ENCODE measurements at places on chromosomes 6 and 20.

DNA sequence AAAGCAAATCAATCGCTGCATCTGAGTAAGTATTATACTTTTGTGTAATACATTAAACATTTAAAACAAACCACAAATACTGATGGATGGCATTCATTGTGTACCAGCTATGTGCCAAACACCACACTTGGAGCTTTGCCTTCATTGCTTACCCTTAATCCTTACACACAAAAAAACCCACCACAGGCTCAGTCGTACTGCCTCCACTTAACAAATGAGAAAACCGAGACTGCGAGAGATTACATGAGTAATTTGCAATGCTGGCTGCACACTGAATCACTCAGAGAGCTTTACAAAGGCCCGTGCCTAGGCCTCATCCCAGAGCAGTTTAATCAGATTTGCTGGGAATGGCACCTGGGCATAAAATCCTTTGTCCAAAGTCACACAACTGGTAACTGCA lies 130.5 kb downstream of the EDN1 start:
- peak; percentile 70 for DNase-seq

DNA sequence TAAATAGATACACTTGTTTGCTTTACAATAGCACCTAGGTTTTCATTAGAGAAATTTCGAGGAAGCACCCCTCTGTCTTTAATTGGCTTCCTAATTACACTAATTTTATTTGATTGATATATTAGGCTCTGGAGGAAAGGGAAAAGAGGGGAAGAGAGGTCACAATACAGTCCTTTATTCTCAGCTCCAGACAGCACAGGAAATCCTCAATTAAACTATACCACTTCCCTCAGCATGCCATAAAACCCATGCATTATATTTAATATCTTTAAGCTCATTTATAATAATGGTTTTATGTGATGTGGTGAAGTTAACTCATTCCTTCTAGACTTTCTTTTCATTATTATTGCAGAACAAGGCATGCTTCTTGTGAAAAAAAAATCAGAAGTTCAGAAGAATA lies 17.7 kb upstream of the PDE7B start:
- no peak for DNase-seq

DNA sequence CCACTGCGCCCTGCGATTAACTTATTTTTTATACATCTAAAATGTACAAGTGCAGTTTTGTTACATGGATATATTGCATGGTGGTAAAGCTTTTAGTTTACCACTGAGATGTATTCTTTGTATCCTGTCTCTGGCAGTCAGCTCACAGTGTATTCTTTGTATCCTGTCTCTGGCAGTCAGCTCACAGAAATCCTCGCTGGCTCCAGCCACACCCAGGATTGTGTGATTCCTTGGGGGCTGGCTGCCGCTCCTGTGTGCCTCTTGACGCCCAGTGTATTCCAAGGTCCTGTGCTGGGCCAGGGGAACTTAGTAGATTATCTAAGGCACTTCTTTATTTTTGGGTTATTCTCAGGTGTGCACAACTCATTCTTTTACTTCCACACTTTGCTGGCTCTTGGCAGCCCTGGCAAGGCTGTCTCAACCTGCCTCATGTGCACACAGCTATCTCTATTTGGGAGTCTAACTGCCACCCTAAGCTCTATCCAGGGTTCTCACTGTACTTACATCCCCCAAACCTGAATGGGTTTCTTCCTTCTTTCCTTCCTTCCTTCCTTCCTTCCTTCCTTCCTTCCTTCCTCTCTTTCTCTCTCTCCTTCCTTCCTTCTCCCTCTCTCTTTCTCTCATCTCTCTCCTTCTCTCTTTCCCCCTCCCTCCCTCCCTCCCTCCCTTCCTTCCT lies 12.4 kb upstream of the RNF24 start:
- DNase-seq: peak; percentile 34

- DNase-seq: no peak
Measured at GRCh38 chr20:2920473-2920872, 47.2 kb downstream of the PTPRA start.

- no peak for DNase-seq
Measured at GRCh38 chr20:17911927-17912326, 56.7 kb downstream of the SNX5 start.

DNA sequence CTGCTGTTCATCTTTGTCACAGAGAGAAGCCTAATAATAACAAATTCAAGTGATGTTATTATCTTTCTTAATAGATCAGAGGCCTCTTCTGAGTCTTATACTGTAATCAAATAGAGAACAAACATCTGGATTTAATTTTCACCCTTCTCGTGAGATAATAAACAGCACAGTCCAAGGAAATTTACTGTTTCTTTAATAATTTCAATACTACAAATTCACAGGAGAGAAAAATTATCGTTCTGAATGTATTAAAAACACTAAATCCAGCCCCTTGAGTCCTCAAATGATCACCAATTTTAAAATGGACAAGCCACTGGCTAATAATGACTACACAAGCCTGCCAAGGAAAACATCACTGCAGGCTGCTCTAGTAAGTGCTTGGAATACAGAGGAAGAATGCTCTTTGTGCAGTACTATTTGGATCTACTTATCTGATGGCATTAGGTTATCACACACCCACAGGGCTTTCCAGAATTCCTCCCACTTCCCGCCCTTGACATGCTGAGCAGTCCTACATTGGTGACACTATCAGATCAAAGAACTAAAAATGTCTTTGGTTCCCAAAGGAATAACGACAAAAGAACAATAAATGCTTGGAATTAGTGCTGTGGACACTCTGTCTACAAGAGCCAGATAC lies 38.1 kb downstream of the SYNE1 start:
- no peak for DNase-seq

- DNase-seq: no peak
Measured at GRCh38 chr20:45218636-45219035, 2.5 kb upstream of the SEMG2 start.

- DNase-seq: peak; percentile 49
Measured at GRCh38 chr6:55276745-55277530, 50.3 kb upstream of the GFRAL start.

DNA sequence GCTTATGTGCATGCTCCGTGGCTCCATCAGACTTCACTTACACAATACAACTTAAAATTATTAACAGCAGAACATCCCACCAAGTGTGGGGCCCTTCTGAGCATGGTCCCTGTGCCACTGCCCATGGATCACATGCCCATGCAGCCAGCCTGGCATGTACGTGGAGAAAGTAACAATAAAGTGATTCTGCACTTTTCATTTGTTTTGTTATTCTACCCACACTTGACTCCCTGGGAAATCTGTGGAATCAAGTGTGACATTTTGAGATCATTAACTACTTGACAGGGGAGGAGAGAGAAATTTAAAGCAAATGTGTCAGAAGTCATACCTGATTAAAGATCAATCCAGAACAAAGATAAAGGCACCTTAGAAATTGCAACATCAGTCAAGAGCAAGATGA lies 112.0 kb downstream of the ISM1 start:
- no peak for DNase-seq

DNA sequence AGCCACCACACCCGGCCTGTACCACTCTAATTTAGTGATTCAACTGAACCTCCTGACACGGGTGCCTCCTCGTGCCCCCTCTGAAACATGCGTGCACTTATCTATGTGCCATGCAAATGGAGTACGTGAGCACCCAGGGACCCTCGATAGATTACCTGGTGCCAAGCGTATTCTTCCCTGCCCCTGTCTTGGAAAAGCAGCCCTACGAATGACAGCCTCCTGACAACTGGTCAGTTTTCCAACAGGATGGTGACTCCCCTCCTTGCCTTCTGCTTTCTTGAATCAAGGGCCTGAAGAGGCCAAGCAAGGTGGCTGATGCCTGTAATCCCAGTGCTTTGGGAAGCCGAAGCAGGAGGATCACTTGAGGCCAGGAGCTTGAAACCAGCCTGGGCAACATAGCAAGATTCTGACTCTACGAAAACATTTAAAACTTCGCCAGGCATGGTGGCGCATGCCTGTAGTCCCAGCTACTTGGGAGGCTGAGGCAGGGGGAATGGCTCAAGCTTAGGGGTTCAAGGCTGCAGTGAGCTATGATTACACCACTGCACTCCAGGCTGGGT lies 25.4 kb upstream of the SYNJ2 start:
- no peak for DNase-seq

DNA sequence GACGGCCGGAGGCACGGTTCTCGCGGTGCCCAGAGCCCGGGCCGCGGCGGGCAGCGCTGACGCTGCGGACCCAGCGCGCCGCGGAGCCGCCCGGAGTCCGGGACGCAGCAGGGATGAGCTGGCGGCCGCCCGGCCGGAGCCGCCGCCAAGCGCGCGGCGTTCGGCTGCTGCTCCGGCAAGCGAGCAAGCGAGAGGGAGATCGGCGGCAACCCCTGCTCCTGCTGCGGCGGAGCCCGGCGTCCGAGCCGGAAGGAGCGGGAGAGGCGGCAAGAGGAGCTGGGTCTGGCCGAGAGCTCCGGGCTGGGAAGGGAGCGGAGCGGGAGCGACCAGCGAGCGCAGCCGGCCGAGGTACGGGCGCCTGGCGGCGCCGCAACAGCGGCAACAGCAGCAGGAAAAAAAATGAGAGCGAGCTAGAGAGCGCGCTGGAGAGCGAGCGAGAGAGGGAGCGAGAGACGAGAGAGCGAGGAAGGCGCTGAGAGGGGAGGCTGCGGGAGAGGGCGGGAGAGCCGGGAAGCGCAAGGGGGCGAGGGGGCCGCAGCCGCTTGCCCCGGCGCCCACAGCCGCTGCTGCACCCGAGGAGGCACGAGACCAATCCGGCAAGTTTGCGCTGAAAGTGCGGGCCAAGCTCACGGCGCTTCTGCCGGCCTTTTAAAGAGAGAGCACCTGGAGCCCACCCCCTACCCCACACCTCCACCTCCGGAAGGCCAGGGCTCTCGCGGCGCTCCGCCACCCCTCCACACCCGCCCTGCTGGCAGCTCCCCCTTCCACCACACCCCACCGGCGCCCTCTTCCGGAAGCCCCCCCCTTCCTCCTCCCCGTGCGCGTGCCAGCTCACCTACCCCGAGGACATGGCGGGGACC lies 496 bp downstream of the GRM4 start:
- DNase-seq: peak; percentile 26

GRCh38 chr20:47016068-47016664 lies 121.5 kb downstream of the EYA2 start:
- DNase-seq: no peak

DNA sequence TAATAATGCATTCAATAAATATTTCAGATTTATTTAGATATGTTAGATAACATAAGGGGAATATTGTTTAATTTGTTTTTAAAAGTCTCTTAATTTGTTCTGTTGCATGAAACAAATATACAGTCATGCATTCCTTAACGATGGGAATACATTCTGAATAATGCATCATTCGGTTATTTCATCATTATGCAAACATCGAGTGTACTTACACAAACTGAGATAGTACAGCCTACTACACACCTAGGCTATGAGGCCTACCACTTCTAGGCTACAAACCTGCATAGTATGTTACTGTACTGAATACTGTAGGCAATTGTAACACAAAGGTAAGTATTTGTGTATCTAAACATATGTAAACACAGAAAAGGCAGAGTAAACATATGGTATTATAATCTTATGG lies 118.7 kb downstream of the EPHA7 start:
- peak; percentile 45 for DNase-seq

- peak; percentile 63 for DNase-seq
Measured at GRCh38 chr20:51712501-51713212, 55.5 kb downstream of the ATP9A start.

DNA sequence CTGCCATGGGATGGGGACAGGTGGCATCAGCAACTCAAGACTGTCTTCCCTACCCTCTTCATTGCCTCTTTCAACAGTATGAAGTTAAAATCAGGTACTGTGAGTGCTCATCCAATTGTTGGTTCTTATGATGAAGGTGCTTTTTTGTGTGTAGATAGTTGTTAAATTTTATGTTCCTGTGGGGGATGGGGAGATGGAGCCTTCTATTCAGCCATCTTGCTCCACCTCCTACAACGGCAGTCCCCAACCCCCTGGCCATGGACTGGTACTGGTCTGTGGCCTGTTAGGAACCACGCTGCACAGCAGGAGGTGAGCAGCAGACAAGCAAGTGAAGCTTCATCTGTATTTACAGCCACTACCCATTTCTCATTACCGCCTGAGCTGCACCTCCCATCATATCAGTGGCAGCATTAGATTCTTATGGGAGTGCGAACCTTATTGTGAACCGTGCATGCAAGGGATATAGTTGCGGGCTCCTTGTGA lies 47.8 kb upstream of the TOP1 start:
- no peak for DNase-seq

- no peak for DNase-seq
Measured at GRCh38 chr20:16229813-16230212, 343.4 kb downstream of the KIF16B start.
